ENCODE measurements at places on chromosomes 2 and 18.

- DNase-seq: peak; percentile 64
Measured at GRCh38 chr2:98959810-98960507, 23.9 kb upstream of the CRACDL start.

GRCh38 chr2:62883629-62884028 is 167.0 kb upstream of the OTX1 start:
- DNase-seq: no peak

GRCh38 chr2:207766697-207767460 is 2.8 kb downstream of the FZD5 start:
- no peak for DNase-seq

- DNase-seq: no peak
Measured at GRCh38 chr18:34624551-34624950, 85.5 kb upstream of the DTNA start.

GRCh38 chr2:150608341-150608740 is 120.9 kb upstream of the RND3 start:
- DNase-seq: no peak

DNA sequence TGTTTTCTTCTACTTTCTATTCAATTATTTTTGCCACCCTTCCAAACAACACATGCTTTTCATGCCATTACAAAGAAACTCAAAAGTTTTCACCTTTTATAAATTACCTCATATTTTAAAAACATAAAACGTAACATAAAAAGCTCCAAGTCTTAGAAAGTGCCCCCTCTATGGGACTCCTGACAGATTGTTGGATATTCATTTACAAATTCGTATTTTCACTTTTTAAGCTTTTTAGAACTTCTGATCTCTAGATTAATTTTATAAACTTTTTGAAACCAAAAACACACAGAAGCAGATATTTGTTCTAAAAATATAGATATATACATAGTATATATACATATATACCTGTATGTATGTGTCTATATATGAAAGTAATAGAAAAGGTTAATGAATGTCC is 1.5 kb downstream of the COL5A2 start:
- no peak for DNase-seq

DNA sequence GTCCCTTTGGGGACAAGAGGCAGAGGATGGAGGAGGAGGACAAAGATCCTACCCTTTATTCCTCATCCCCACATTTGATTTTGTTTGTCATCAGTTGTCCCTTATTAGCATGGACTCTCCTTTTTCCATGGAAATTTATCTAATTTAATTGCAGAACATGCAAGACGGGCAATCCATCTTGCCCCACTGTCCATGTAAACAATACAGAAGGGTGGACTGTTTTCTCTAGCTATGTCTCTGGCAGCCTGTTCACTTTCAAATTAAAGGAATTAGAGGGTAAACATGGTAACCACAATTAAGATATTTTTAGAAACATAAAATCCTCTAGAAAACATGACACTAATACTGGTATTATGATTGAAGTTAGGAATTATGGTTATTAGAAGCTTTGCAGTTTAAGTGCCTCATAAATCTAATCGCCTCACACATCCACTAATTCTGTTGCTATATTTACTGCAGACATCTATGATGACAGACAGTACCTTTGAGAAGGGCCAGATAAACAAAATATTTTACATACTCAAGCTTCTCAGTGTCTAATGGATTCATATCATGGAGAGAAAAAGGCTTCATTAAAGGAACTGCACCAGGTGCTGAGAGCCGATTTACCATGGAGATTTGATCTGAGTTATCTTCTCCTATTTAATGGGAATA is 215.5 kb downstream of the LNPK start:
- peak; percentile 40 for DNase-seq

DNA sequence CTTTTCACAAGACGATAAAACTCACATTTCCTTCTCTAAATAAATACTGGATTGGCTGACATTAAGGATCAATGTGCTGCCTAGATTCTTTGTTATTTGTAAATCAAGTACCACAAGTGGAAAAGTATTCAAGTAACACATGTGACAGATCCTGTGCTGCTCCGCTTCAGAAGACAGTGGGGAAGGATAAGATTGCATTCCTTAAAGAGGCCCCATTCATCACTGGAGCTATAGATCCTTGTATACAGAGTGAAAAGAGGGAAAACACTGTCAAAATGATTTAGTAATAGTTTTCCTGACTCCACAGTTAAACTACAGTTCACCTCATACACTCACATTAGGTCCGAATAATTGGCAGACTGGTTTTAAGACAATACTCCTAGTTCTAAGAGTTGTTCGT is 108.0 kb upstream of the CSRNP3 start:
- DNase-seq: no peak

GRCh38 chr2:88005776-88006175 is 10.6 kb downstream of the RNU2-63P start:
- DNase-seq: no peak

DNA sequence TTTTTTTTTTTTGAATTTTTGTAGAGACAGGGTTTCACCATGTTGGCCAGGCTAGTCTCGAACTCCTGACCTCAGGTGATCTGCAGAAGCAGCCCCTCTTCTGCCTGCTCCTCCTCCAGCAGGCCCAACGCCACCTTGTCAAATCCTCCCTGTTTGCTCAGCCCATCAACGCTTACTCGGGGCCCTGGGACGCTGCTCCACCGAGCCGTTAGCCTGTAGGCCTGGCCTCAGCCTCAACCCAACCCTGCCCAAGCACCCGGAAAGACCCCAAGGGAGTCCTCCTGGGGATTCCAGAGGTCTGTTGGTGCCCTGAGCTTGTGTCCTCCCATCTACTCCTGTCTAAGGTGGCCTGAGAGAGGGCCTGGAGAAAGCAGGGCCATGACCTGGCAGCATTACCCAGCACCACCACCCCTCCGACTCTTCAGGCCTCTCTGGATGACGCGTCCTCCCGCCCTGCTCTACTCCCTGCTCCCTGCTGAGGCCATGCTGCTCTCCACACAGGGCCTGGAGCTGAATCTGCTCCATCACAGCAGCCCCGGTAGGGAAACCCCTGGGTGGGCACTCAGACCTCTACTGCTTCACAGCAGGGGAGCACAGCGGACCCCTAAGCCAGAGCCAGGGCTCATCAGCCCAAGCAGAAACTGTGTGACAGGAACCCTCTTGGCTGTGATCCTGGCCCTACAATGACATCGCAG is 3.2 kb downstream of the STK25 start:
- no peak for DNase-seq

- DNase-seq: no peak
Measured at GRCh38 chr2:144935736-144936135, 415.8 kb upstream of the ZEB2 start.

GRCh38 chr2:857081-857480 is 93.6 kb upstream of the SNTG2 start:
- DNase-seq: no peak

GRCh38 chr18:62578980-62579511 is 56.2 kb downstream of the ZCCHC2 start:
- DNase-seq: no peak

DNA sequence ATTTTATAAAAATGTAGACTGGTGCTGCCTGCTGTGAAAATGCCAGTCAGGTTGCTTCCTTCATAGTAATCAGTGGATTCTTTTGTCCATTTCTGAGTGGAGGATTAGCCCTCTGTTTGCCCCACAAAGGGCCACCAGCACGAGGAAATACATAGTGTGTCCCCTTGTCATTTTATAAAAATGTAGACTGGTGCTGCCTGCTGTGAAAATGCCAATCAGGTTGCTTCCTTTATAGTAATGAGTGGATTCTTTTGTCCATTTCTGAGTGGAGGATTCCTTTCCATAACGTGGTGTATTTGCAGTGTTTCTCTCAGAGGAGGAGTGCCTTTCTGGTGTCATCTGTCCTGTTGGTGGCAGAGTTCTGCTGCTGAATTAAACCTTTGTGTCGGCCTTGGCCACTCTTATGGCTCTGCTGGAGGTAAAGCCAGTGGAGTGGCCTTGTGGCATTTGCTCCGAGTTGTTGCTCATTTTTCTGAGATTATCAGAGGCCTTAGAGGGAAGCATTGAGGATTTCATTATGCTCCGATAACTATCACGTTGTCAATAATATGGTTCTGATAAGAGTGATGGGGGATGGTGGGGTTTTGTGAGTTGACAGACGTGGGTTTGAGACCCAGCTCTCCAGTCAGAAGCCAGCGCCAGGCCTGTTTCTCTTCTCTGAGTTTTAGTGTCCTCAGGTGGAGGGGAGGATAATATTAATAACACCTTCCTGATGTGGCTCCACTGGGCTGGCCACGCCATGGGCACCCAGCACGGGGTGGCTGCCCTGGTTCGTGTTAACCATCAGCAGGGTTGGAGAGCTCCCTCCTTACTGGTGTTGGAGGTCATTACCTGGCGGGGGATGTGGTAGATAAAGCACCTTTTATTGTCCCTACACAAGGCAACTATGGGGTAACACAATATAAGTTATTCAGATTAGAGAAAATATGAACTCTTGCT is 96.6 kb downstream of the NEDD4L start:
- DNase-seq: no peak

DNA sequence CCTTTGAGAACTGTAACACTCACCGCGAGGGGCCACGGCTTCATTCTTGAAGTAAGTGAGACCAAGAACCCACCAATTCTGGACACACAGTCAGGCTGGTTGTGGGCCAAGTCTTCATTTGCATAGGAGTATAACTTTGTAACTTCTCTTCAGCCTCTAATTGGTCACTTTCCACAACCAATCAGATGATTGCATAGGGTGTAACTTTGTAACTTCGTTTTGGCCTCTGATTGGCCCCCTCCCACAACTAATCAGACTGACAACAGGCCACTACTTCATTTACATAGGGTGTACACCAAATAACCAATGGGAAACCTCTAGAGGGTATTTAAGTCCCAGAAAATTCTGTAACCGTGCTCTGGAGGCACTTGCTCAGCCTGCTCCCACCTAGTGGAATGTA is 77.5 kb upstream of the TCF4 start:
- DNase-seq: no peak

DNA sequence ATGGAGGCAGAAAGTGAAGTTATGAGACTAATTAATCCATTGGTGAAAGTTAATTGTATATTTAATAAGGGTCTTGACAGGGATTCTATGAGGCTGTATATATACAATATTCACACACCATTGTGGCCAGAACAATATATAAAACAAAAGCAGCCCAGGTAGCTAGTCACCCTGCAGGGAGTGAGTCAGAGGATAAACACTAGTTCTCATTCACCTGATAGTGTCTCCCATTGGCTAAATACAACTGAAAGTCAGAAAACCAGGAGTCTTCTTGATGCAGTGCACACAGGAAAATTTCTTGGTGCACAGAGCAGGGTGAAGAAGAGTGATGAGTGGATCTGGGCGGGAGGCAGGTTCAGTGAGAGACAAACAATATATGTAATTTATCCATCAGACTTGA is 465.2 kb downstream of the ERBB4 start:
- DNase-seq: no peak

DNA sequence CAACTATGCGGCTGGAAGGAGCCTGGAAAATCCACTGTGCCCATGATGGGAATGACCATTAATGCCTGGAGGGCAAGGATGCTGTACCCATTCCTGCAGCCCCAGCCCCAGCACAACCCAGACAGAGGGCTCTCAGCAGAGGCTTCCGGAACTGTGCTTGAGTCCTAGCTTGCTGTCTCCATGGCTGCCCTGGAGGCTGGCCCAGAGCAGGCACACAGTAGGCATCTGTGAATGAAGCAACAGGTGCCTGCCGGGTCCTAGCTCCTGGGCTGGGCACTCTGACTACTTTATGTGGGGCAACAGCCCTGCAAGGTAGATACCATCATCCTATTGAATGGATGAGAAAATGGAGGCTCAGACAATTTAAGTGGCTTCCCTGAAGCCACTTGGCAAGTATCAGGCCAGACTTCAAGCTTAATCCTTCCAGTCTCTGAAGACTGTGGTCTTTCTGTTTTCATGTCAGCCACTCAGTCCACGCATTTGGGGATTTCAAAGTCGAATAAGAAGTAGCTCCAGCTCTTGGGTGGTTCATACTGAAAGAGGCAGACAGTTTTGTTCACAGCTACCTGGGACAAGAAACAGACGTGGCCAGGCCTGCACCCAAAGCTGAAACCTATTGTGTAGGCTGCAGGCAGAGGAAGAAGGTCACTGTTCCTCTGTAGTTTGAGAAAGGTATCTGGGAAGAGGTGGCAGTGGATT is 237.5 kb downstream of the ZBTB7C start:
- no peak for DNase-seq

DNA sequence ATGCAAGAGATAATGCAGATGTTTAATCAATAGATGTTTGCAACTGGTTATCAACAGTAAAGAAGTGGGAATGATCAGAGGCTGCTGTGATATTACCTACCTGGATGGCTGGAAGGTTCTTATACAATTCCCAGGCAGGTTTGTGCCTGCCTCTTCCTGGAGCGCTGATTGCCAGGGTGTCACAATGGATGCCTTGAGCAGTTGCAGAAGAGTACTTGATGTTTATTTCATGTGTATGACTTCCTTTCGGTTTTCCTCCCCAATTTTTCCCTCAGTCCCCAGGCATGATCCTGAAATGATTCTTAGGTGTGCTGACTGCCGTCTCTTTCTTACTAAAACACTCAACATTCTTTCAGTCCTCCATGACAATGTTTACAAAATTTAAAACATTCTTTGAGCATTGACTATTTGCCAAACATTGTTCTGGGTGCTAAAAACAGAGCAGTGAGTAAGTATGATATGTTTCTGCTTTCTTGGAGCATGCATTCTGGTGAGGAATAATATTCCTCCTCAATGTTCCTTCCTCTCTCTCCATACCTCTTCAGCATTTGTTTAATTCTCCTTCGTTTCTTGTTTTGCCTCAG is 416.6 kb upstream of the TRIB2 start:
- no peak for DNase-seq

GRCh38 chr18:62556397-62556796 is 33.6 kb downstream of the ZCCHC2 start:
- no peak for DNase-seq

DNA sequence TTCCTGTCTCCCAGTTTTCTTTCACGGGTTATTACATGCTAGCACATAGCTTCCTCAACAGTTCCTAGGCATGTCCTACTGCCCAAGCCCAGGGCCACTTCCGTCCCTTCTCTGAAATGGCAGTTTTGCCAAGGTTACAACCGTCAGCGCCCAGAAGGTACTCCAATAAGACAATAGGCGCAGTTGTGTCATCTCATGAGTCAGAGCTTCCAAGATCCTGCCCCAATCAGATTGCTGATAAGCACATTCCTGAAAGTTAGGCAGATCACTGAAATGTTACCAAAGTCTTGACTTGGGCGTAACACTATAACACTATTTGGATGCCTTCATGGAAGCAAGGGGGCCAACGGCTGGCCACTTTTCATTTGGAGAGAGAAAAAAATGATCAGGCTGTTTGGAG is 34.2 kb downstream of the GKN2 start:
- no peak for DNase-seq

GRCh38 chr2:232535761-232536530 is 3.5 kb upstream of the CHRNG start:
- no peak for DNase-seq

GRCh38 chr18:34085140-34085739 is 139.5 kb downstream of the NOL4 start:
- DNase-seq: peak; percentile 46

DNA sequence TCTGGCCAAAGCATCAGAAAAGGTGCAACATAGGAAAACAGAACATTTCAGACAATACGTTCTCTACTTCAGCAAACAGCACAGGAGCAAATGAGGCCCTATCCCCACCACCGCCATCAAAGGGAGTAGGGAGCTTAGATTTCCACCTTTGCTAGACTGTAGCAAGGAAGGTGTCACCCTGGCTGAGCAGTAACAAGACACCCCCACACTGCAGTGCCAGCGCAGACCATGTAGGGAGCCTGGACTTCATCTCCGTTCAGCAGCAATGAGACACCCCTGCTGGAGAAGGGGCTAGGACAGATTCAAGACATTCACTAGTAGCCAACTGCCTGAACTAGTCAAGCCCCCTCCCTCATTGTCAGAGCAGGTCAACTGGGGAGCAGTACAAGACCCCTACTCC is 160.1 kb upstream of the CBLN2 start:
- no peak for DNase-seq
